ENCODE measurements at places on chromosomes 12 and 14. TPM values are rescaled to one million over a fixed set of nuclear protein-coding genes. Genes with fewer than 3 reads are reported as not detected.

- DNase-seq: peak; percentile 90
Observed at GRCh38 chr12:54988402-54989054, 4.0 kb upstream of the TESPA1 start.

DNA sequence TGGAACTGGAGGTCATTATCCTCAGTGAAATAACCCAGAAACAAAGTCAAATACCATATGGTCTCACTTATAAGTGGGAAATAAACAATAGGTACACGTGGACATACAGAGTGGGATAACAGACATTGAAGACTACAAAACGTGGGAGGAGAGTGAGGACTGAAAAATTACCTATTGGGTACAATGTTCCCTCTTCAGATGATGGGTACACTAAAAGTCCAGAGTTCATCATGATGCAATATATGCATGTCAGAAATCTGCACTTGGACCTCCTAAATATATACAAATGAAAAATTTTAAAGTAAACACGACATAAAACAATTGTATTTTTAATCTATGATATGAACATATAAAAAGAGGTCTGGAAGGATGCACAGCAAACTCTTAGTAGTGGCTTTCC, 71.2 kb downstream of the SLC38A4 start:
- DNase-seq: no peak

DNA sequence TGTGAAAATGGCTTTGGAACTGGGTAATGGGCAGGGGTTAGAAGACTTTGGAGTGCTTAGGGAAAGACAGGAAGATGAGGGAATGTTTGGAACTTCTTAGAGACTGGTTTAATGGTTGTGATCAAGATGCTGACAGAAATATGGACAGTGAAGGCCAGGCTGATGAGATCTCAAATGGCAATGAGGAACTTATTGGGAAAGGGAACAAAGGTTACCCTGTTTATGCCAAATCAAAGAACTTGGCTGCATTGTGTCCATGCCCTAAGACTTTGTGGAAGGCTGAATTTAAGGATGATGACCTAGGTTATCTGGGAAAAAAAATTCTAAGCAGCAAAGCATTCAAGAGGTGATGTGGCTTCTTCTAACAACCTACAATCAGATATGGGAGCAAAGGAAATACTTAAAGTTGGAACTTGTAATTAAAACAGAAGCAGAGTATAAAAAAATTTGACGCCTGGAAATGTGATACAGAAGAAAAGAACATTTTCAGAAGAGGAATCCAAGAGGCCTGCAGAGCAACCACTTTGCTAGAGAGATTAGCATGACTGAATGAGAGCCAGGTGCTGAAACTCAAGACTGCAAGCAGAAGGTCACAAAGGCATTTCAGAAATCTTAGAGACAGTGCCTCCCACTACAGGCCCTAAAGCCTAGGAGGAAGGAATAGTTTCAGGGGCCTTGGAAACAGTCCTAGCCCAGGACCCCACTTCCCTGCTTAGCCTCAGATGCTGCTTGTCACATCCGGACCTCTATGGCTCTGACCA, 65.6 kb upstream of the FLRT2 start:
- no peak for DNase-seq

RPGRIP1 gene
- 0.39 TPM for total RNA-seq

RHEBL1 gene
- total RNA-seq: 7.6 TPM

DNA sequence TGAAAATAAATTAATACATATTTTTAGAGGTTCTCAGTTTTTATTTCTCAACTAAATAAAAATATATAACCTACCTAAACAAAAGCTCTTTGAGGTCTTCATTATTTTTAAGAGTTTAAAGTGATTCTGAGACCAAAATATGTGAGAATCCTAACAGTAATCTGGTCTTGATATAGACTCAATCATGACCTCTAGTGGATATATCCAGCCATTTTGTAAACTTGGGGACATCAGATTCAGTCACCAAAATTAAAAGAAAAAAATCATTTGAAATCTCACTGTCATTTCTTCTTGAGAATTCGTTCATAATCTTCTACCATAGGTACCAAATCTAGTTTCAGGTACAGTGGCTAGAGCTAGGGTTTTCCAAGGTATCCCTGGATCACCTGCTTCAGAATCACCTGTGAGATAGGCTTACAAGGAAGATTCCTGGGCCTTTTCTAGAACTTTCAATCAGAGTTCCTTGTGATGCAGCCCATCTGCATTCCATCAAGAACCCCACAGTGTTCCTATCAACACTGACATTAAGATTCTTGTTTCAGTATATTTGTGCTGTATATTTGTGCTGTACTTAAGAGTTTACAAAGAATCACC, 214.9 kb downstream of the ADAMTS20 start:
- DNase-seq: no peak
